AG04449 (cell line): ENCODE measurements at places on chromosomes 2 and 18.

- no peak for DNase-seq
Measured at GRCh38 chr2:21276163-21276562, 152.4 kb downstream of the TDRD15 start.

DNA sequence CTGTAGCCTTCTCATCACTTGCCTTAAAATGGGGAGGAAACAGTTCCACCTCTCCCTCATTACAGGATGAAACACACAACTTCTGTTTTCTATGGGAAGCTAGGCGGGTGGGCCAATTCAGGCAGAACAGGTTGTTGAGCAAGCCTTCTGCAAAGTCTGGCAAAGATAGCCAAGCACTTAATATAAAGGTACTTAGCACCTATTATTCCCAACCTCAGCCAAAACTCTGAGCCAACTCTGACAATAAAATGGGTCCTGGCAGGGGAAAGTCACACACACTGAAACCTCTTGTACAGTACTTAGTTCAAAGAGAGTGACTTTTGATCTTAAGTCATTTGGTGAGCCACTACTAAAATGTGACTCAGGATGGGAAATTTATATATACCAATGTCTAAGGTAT, 15.8 kb upstream of the SOCS6 start:
- no peak for DNase-seq

GRCh38 chr2:8197101-8197500, 484.8 kb upstream of the ID2 start:
- no peak for DNase-seq

GRCh38 chr2:38450509-38450908, 73.4 kb upstream of the ATL2 start:
- no peak for DNase-seq

DNA sequence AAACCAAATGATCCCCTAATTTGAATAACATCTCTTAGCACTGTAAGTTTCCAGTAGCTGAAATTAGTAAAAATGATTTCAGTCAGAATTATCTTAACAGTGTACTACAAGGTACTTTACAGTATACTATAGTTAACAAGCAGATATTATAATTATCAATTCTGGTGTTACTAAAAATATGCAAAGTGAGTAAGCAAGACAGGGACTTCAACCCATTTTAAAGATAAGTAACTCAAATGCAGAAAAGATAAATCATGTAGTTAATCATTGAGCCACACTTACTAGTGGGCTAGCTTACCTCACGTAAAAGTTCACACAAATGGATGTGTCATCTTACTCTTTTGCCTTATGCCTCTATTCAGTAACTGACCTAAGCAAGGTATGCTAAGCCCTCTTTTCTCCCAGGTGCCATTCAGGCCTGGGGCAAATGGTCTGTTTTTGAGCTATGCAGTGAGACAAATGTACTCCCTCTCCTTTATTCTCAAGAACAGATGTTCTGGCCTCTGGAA, 101.0 kb downstream of the NBAS start:
- no peak for DNase-seq

DNA sequence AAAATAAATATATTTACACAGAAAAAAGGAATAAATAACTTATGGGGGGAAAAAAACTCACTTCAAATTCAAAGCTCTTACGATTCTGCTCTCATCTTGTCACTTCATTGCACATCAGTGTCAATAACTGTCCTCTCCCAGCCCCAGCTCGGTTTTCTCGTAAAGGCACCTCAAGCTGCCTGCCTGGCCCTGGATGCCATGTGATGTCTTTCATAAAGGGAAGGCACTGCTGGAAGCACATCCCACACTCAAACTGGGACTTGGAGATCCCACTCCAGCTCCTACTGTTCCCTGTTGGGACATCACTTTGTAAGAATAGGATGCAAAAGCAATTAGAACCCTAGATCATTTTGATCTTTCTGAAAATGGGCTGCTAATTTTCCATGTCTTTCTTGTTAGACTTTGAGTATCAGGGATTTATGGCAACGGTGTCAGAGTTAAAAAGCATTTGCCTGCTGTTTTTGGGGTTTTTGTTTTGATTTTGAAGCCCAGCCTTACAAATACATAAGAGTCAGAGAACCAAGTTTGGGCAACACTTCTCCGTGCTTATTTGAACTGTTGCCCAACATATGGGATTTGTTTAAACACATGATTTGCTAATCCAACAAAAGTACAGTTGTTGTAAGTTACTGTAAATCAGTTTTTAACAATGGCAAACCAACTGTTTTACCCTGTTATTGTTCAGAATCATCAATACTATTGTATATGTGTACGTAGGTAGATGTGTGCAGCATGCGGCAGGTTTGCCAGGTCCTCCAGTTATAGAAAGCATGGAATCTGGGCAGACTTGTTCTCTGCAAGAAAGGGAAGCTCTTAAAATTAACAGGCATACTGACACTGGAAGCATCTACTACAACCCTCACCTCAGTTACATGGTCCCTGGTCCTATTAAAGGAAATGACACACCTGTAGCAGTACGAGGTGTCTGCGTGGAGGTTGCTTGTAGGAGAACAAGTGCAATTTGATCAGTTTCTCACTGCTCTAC, 20.6 kb downstream of the SERTAD2 start:
- DNase-seq: no peak

DNA sequence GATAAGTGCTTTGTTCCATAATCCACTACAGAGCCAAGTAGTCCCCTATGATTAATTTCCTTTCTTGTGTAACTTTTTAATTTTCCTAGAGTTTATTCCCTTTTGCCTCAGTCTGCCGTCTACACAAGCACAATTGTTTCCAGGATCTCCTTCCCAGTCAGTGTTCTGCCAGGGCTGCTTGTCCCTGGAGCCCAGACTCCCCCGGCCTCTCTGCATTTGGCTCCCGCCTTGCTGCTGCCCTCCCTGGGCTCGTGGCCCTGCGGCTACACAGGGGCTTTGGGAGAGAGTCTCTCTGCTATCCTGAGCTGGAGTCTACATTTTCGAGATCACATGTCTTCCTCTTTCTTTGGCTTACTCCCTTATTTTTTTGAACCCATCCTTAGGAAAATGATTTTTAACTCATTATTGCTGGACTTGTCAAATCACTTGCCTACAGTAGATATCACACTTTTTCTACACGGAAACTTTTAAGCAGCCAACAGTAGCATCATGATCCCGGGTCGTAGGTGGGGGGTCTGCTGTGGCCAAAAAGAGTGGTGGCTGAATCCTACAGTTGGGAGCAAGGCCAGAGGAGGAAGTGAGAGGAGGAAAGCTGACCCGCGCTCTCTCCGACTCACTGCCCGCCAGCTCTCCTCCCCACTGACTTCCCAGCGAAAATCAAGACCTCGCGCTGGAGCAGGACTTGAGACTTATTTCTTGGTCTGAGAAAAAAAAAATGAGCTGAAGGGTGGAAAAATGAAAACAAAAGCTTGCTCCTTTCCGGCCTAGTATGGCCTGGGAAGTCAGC, 9.4 kb downstream of the FBLN7 start:
- DNase-seq: no peak

GRCh38 chr18:67705748-67706147, 189.2 kb upstream of the DSEL start:
- no peak for DNase-seq

DNA sequence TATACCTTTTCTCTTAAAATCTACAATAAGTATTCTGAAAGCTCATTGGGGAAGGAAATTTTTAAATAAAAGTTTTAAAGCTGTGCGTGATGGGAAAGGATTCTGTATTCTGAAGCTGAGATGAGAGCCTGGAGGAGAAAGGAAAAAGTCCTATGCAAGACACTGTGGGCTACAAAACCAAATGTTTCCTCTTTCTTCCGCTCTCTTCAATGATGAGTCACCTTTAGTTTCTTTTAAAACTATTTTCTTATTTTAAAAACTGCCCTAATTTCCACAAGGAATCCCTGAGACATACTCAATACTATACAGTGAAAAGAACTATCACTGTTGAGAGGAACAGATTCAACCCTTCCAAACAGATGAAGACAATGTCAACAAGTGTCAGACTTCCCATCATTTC, 87.4 kb downstream of the INO80D start:
- no peak for DNase-seq

DNA sequence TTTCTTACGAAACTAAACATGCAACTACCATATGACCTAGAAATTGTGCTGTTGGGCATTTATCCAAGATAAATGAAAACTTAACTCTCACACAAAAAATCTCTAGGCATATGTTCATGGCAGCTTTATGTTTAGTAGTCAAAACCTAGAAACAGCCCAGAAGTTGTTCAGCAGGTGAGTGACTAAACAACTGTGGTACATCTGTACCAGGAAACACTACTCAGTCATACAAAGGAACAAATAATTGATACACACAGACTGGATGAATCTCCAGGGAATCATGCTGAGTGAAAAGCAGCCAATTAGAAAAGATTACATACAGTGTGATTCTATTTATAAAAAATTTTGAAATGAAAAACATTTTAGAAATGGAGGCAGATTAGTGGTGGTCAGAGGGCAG, 29.3 kb downstream of the DYNC2LI1 start:
- DNase-seq: no peak

- no peak for DNase-seq
Measured at GRCh38 chr18:41721103-41721790, 233.8 kb upstream of the PIK3C3 start.

DNA sequence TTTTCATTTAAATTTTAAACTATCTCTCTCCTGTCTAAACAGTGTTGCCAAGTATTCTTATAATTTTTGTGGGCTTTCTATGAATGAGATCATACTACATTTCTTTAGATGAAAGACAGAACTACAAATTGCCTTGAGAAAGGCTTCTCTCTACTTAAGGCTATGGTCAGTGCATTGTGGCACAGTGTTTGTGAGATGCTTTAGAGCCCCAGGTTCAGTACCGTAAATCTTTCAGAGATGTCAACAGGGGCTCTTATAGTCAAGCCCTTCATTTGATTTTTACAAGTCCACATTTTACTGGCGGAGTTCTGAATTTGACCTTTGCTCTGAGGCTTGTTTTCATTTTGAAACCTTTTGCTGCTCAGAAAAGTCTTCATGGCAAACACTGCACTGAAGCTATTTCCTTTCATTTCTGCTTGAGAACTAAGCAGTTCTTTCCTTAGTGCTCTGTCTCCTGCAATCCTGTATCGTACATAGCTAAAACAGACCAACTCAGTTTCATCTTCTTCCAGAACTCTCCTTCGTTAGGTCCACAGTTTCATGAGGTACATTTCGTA, 175.2 kb downstream of the NYAP2 start:
- no peak for DNase-seq

DNA sequence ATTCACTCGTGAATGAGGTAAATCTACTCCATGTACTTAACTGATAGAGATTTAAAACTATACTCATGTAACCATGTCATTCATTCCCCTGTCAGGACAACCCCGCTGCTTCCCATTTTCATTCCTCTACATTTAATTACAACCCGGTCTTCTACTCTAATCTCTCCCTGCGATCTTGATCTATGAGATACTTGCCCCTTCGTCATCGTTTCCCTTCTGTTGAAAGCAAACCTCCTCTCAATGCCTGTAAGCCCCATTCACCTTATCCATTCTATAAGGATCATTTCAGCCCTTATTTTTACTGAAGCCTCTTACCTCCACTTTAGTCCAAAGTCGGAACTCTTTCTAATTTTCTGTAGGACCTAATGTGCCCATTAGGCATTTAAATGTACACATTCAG, 492.6 kb downstream of the DPP10 start:
- no peak for DNase-seq

GRCh38 chr2:22995576-22995975, 389.4 kb upstream of the KLHL29 start:
- DNase-seq: no peak

- DNase-seq: no peak
Measured at GRCh38 chr18:75141734-75142133, 67.2 kb downstream of the PTGR3 start.

DNA sequence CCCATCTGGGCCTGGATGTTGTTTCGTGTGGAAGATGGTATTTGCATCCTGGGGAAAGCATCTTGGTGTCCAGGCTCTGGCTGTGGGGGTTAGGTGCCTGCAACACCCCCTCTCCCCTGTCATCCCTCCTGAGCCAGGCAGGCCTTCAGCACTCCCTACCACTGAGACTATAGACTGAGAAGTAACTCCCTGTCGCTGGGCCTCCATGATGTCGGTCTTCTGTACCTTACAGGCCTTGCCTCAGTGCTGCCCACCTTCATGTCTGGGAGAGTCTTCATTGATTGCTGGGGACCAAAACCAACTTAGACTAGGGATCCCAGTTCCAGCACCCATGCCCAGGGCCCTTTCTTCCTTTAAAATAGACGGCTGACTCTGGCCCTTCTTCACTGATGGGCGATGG, 33.1 kb upstream of the DNMT3A start:
- DNase-seq: no peak

- DNase-seq: no peak
Measured at GRCh38 chr2:69993708-69994107, 32.3 kb upstream of the ASPRV1 start.

DNA sequence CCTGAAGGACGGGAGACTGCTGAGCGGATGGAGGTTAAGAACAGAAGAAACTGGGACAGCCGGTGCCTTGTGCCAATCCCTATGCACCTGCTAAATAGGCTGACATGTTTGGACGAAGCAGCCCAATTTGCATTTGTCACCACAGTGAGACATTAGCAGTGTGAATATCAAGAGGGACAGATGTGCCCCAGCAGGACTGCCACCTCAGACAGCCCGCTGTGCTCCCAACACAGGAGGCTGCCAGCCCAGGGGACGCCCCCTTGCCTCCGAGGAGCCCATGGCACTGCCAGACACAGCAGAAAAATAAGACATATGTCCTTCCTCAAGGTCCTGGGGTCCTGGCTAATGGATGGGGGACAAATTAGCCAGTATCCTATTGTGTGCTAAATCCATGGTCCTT, 306.7 kb upstream of the POU3F3 start:
- DNase-seq: no peak

GRCh38 chr2:20224716-20225293, at the start of gene SDC1:
Gene SDC1 (minus strand): TSS chr2:20225130. CDS start chr2:20224867, 263 bp downstream.
- no peak for DNase-seq

GRCh38 chr18:58345875-58346274, 283.0 kb downstream of the ALPK2 start:
- no peak for DNase-seq

DNA sequence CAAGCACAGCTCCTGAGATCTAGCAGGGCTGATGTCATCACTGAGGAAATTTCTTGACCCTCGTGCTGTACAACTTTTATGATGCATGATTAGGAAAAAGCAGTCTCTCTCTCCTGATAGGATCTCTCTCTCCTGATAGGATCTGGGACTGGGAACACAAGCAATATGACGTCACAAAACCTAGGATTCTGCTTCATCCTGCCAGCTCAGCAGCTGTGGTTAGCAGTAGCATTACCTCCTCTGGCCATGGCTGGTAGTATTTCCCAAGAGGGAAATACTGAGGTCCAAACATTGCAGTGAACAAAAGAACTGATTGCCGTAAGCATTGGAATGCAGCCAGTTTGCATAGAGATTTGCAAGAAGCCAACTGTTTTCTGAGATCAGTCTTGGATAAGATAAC, 521.2 kb upstream of the POU3F3 start:
- no peak for DNase-seq

- no peak for DNase-seq
Measured at GRCh38 chr2:18356676-18357075, 203.8 kb downstream of the RDH14 start.

DNA sequence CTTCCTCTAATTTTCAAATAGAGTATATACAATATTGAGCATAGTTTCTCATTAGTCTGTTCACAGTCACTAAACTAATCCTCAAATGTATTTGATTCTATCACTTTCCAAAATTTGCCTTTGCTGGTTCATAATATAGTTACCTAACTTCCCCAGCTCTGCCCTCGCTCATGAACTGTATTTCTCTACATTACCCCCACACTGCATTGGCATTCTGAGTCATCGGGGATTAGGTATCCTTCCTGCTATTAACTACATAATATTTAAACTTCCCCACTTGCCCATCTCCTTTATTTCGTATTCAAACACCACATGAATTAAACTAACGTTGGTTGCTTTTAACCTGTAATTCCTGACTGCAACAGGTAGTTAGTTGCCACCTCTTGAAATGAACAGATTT, 14.8 kb upstream of the CLASP1 start:
- no peak for DNase-seq
